T-helper 22 cell (primary cell): ENCODE measurements at places on chromosomes 7 and 10.

DNA sequence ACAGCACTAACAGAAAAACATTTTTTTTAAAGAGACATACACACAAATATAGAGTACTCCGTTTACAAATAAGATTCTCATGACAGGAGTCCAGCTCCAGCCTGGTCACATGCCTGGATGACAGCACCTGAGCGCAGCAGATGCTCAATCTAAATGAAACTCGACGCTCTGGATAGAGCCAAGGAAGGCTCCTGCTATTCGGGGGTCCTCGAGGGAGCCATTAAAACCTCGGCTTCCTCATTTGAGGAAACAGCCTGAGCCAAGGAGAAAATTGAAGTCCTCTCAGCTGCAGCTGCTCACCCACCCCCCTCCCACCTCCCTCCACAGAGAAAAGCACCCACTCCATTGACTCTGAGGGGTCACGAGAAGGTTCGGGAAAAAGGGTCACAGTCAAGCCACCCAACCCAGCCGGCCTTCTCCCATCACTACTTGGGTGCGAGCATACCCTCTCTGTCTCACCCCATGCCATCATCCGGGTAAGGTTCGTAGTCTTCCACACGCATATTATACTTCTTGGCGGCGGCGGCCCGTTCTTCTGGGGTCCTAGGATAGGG lies 673 bp downstream of the NDUFB8 start:
- no peak for DNase-seq

GRCh38 chr10:122968698-122969097 lies 11.5 kb upstream of the PSTK start:
- no peak for DNase-seq

- DNase-seq = no peak
These were observed 18.2 kb downstream of the TWIST1 start for GRCh38 chr7:19099194-19099593.

- DNase-seq = no peak
These were observed 330.4 kb upstream of the AOAH start for GRCh38 chr7:37054624-37055241.

DNA sequence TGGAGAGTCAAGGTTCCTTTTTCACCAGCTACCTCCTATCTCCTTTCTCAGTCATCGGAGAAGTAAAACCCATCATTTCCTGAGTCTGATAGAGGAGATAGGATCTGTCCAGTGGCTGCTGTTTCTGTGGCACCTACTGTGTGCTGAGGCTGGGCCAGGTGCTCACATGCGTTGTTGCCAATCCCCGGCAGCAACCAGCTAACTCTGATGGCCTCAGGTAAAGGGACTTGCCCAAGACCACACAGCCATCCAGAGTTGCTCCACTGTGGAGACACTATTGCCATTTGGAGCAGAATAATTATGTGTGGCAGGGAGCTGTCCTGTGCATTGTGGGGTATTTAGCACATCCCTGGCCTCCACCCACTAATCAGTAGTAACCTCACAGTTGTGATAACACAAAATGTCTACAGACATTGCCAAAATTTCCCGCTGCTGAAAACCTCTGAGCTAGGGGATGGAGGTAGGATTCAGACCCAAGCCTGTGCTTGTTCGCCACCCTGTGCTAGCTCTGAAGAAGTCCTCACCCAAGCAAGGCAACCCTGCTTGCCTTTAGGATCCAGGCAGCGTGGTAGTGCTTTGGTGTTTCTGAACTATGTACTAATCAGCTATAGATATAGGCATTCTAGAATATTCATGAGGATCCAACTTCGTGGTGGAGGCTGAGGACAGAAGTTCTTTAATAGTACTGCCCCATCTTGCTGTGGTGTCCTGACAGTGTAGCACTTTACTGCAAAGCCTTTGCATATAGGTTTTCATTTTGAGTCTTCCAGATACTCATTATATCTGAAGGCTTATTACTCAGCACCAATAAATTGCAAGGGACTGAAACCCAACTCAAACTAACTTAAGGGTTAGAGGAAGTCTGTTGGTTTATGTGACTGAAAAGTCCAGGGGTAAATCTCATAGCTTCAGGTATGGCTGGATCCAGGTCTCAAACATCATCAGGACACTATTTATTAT lies 164.6 kb downstream of the GRK5 start:
- DNase-seq = no peak

DNA sequence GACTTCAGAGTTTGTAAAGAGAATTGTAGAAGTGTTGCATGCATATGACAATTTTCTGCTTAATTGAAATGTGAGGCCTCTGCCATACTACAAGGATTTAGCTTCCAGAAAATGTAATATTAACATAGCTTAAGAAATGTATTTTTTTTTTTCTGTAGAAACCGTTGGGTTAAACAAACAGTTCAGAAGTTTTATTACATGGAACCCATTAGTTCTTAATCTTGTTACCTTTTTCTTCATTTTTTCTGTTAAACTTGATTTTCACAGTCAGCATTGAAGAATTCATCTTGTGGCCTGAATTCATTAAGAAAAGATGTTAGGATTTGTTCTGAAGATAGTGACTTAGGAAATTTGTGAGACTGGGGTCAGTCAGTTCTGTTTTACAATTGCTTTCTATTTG lies 4.9 kb downstream of the PTEN start:
- DNase-seq = no peak

DNA sequence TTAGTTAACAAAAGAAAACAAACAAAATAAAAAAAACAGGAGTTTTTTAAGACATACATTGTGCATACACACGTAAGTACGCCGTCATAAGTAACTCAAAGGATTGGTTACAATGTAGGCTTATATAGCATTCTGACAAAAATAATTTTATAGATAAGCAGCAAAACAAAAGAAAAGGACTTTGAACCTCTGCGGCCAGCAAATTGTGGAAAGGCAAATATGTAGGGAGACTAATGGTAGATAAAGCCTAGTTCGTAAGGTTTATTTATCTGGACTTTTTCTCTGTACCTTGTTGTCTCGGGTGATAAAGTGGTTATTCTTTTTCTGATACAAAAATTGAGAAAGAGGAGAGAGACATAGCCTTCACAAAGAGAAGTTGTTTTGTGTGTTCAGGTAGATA lies 891.9 kb downstream of the CNTNAP2 start:
- DNase-seq = no peak

- DNase-seq = no peak
These were observed 179.3 kb downstream of the TFEC start for GRCh38 chr7:115851291-115851690.

DNA sequence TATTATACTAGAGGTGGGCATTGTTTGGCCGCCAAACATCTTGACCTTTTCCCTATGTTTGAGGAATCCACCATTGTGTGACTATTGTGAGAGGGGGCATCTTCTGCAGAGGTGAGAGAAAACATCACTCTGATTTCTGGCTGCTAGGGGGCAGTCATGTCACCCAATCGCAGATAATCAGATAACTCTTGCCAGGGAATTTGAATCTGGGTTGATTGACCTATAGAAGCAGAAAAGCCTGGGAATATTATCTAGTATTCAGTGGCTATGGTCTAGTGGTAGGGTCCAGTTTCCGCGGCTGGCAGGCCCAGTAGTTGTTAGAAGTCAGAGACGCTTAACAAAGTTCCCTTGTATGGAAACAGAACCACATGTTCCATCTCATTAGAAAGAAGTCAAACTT lies 808.5 kb downstream of the PHTF2 start:
- DNase-seq = no peak

GRCh38 chr7:141393056-141393455 lies 158.2 kb upstream of the AGK start:
- DNase-seq = no peak

DNA sequence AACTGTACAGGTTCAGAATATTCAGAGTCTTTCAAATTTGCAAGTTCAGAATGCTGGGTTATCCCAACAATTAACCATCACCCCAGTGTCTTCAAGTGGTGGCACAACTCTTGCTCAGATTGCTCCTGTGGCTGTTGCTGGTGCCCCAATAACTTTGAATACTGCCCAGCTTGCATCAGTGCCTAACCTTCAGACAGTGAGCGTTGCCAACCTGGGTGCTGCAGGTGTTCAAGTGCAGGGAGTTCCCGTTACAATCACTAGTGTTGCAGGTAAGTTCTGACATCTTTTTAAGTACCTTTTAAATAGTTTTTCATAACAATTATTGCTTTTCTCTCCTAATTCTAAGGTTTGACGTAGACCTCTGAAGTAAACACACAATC lies 2.7 kb downstream of the SP4 start:
- no peak for DNase-seq

DNA sequence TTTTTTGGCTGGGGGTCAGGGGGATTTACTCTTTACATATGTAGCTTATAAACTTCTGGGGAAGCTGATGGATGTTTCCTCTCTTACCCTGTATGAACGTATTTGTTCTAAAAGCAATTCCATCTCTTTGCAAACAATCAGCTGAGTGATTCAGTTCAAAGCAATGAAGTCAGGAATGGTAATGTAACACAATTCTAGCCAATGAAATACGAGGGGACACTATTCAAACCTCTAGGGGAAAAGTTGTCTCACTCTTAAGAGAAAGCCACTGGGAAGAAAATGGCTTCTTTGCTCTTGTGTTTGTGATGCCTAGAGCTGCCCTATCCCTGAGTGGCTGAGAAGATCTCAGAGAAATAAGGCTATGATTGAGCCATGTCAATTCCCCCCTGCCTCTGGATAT lies 134.8 kb upstream of the SEMA3C start:
- no peak for DNase-seq

- DNase-seq = no peak
These were observed 515.9 kb downstream of the PARD3 start for GRCh38 chr10:34299105-34299611.

- no peak for DNase-seq
These were observed 708.9 kb downstream of the POM121L12 start for GRCh38 chr7:53744403-53744760.

- no peak for DNase-seq
These were observed 159.8 kb downstream of the CCDC7 start for GRCh38 chr10:32605787-32606186.

GRCh38 chr7:107109955-107110354 lies 58.8 kb upstream of the HBP1 start:
- DNase-seq = no peak

GRCh38 chr10:63553473-63553872 lies 32.3 kb downstream of the REEP3 start:
- no peak for DNase-seq

- DNase-seq = no peak
These were observed 318.5 kb downstream of the GPR158 start for GRCh38 chr10:25493122-25493893.

GRCh38 chr7:108254259-108254658 lies 124.1 kb upstream of the LAMB4 start:
- no peak for DNase-seq

- DNase-seq = no peak
These were observed 114.5 kb downstream of the GRID1 start for GRCh38 chr10:86252079-86252478.

- DNase-seq = no peak
These were observed 23.2 kb downstream of the REEP3 start for GRCh38 chr10:63544418-63544817.

- no peak for DNase-seq
These were observed 13.9 kb downstream of the DNAJC1 start for GRCh38 chr10:21989453-21990154.

- no peak for DNase-seq
These were observed 94.7 kb downstream of the GALNT11 start for GRCh38 chr7:152120210-152120609.

- no peak for DNase-seq
These were observed 271.9 kb downstream of the KIF20B start for GRCh38 chr10:89973326-89973725.

DNA sequence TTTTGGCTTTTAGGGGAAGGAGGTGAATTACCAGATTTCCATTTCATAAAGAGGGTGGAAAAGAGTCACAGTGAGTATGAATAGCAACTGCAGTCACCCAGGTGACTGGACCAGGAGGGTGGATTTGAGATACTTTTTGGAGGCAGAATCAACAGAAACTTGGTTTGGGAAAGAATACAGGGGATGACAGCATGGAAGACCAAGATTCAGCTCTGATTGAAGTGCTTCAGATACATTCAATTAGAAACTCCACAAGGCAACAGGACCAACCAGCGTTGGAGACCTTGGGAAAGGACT lies 83.0 kb downstream of the SGMS1 start:
- no peak for DNase-seq

DNA sequence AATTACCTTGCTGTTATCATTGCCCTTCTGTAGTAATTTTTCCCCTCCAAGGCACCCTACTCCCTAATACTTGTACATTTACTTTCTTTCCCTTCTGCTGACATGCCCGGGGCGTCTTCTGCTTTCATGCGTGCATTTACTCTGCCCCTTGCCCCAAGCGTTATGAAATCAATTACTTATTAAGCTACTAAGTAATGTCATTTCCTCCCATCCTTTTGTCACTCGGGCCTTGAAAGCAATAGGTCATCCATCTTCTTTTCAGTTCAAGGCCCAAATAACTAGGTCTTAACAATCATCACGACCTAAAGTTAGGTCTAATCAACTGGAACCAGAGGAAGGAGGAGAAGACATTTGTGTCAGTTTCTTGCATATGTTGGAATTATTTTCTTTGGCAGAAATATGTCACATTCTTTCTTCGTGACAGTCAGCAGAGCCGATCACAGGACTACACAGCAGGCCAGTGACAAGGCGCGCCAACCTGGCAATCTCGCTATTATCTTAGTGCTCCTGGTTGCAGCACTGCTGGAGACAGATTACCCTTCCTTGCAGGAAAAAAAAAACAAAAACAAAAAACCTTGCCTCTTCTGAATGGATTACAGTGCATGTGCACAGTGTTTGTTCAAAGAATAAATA lies 179.2 kb downstream of the RELN start:
- no peak for DNase-seq

DNA sequence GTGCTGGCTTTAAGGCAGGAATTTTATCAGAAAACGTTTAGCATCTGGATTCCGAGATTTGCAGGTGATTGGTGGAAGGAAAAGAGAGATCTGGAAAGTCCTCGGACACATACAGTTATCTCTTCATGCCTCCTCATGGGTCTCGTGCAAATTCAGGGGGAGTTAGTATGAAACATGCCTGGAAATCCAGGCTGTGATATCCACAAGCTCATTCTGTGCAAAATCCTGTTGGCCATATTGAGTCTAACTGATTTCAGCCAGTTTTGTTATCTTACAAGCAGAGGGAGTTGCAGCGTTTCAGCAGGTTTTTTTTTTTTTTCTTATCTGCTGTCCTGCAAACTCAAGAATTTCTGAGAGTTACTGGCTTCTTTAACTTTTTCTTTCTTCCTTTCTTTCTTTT lies 411.5 kb downstream of the GALNT17 start:
- DNase-seq = no peak

GRCh38 chr7:126780993-126781392 lies 471.7 kb downstream of the GRM8 start:
- DNase-seq = no peak

GRCh38 chr7:93977211-93977950 lies 26.8 kb downstream of the BET1 start:
- DNase-seq = no peak

DNA sequence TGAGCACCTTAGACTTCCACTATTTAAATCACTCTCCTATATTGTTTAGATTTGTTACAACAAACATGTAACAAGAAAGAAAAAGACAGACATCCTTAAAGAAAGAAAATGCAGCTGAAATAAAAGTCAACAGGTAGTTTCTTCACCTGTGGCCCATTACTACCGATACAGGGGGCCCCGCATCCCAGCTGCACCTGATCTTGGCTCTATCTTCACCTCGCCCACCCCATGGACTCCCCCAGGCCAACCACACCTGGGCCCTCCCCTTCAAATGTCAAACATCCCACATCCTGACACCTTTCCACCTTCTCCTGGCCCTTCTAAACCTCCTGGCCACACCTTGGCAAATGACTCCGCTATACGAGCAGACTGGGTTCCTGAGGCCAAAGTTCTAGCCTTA lies 7.0 kb downstream of the DDX56 start:
- DNase-seq = no peak
